ENCODE measurements at places on chromosomes 5 and 9. TPM values are rescaled to one million over a fixed set of nuclear protein-coding genes. Genes with fewer than 3 reads are reported as not detected.

- no peaks in the 10 kb centered on the region for H3K36me3 ChIP-seq
- no peaks in the 10 kb centered on the region for H3K4me1 ChIP-seq
- no peak overlapping the region for H3K27ac ChIP-seq
Observed at GRCh38 chr9:93173365-93174051, 10.4 kb upstream of the WNK2 start.

DNA sequence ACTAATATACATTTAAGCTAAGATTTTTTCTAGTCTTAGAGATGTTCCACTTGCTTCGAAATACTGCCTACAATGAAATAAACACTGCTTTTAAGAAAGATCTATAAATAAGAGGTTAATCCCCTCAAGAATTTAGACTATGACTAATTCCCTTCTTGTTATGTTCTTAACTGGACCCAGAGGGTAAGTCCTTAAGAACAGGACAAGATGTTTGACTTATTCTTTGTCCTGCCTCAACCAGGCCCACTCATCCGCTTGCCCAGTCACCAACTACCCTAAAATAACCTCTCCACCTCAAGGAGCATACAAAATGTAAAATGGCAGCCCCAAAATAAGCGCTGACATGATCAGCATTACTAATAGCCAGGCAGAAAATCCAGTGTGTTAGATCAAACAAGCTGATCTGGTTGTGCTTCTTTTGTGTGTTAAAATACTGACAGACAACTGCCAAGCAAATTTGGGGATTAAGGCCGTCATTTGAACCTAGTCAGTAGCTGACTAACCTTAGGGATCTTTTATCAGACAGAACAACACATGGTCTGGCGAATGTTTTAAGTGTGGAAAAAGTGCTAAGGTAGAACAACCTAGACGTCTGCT lies 93.7 kb upstream of the SMC5 start:
- H3K4me3 ChIP-seq = no peak overlapping the region
- H3K36me3 ChIP-seq = no peaks in the 10 kb centered on the region
- H3K27me3 ChIP-seq = no peaks in the 10 kb centered on the region
- peaks cover 12% of the 10 kb centered on the region for H3K4me1 ChIP-seq
- H3K27ac ChIP-seq = no peak overlapping the region

GRCh38 chr5:83946516-83946915 lies 225.9 kb upstream of the HAPLN1 start:
- DNase-seq = no peak
- no peaks in the 10 kb centered on the region for H3K36me3 ChIP-seq
- H3K4me3 ChIP-seq = no peak overlapping the region
- no peaks in the 10 kb centered on the region for H3K4me1 ChIP-seq
- no peak overlapping the region for H3K27ac ChIP-seq

GRIN1 gene
- not detected for total RNA-seq

CYLC2 gene
- not detected for total RNA-seq

DNA sequence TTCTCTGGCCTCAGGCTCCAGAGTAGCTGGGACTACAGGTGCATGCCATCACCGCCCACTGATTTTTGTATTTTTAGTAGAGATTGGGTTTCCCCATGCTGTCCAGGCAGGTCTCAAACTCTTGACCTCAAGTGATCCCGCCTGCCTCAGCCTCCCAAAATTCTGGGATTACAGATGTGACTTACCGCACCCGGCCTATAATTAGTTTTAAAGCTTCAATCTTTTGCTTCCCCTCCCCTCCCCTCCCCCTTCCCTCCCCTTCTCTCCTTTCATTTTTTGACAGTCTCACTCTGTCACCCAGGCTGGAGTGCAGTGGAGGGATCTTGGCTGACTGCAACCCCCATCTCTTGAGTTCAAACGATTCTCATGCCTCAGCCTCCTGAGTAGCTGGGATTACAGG lies 433.3 kb upstream of the EDIL3 start:
- no peaks in the 10 kb centered on the region for H3K36me3 ChIP-seq
- DNase-seq = no peak
- H3K27me3 ChIP-seq = no peaks in the 10 kb centered on the region

IRX4 gene
- total RNA-seq = not detected

- no peak overlapping the region for H3K4me3 ChIP-seq
- no peaks in the 10 kb centered on the region for H3K4me1 ChIP-seq
- H3K27ac ChIP-seq = no peak overlapping the region
- H3K36me3 ChIP-seq = no peaks in the 10 kb centered on the region
Observed at GRCh38 chr5:158601118-158601517, 498.6 kb downstream of the EBF1 start.

LCN9 gene
- not detected for total RNA-seq

PHF24 gene
- total RNA-seq = 0.16 TPM

PCSK5 gene
- total RNA-seq = 110 TPM

DNA sequence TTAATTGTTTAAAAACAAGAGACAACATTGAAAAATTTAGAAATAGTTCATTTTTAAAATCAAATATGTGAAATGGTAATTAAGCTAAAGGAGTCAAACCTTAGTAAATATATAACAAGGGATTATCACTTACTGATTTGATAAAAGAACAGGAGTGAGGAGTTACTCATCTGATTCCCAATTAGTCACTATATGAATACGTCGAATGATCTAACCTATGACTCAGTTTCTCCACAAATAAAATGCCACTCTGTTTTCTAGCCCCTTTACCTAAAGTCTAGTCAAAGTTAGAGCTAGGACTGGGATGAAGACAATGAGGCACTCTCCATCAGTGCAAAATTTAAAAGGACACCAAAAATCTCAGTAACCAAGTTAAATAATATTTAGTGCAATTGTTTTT lies 70.4 kb upstream of the RASEF start:
- H3K4me1 ChIP-seq = no peaks in the 10 kb centered on the region
- DNase-seq = no peak
- no peaks in the 10 kb centered on the region for H3K36me3 ChIP-seq
- no peak overlapping the region for H3K27ac ChIP-seq

DNA sequence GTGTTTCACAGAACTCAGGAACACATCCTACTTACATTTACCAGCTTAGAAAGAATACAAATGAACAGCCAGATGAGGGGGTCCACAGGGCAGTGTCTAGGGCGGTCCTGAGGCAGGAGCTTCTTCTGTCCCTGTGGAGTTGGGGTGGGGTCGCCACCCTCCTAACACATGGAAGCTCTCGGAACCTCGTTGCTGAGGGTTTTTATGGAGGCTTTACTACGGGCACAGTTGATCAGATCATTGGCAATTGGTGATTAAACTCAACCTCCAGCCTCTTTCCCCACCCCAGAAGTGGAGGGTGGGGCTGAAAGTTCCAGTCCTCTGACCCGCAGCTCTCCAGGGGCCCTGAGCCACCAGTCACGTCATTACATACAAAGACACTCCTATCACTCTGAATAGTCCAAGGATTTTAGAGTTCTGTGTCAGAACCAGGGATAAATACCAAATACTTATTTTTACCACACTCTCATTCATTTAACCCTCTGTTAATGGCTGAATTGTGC lies 156.9 kb downstream of the COL23A1 start:
- H3K4me3 ChIP-seq = no peak overlapping the region
- no peak overlapping the region for H3K27ac ChIP-seq
- DNase-seq = no peak
- no peaks in the 10 kb centered on the region for H3K27me3 ChIP-seq
- no peaks in the 10 kb centered on the region for H3K4me1 ChIP-seq

DNA sequence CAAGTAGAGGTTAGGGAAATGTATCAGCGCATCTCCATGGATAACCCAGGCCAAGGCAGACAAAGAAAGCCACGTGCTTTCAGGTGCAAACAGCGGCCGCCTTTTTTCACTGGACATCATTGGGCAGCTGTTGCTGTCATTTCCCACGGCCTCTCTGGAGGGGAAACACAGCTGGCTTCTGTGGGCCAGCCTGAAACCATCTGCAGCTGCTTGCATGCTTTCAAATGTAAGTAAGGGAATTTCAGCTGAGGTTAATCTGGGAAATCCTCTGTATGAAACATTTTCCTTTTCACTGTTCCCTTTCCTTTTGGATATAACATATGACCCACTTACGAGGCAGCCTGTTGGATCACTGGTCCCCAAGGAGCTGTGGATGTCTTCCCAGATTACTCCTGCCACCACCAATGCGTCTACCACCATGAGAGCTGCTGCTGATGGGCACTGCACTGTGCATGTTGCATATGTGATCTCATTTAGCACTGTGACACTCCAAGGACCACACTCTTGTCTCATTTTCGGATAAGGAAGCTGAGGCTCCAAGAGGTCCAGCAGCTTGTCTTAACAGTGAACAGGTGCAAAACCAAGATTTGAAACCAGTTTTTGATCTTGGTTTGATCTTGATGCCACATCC lies 106.3 kb downstream of the C9orf152 start:
- H3K36me3 ChIP-seq = no peaks in the 10 kb centered on the region
- H3K4me3 ChIP-seq = no peak overlapping the region
- peak overlapping the region; percentile 46 for H3K27ac ChIP-seq
- DNase-seq = peak; percentile 62

DNA sequence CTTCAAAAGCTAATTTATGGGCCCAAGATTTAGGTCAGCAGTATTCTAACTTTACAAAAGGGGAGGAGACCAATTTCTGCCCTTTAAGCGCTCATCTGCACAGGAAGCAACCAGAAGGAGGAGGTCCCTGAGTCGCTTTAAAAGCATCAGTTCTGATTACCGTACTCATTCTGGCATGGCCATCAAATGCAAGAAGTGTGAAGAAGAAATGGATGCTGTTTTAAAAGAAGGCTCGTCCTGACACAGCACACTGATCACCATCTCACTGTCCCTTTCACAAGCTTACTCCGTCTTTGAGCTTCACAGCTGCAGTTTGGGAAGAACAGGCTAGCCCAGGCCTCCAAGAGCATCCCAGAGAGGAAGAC lies 17.5 kb downstream of the ZNF608 start:
- DNase-seq = no peak
- no peak overlapping the region for H3K4me3 ChIP-seq
- no peaks in the 10 kb centered on the region for H3K27me3 ChIP-seq
- no peak overlapping the region for H3K27ac ChIP-seq
- H3K4me1 ChIP-seq = no peaks in the 10 kb centered on the region
